NCI-H1417 treated with DMSO at 0.1 percent for 48 hours (cell line): ENCODE measurements at places on chromosomes 2 and 18.

DNA sequence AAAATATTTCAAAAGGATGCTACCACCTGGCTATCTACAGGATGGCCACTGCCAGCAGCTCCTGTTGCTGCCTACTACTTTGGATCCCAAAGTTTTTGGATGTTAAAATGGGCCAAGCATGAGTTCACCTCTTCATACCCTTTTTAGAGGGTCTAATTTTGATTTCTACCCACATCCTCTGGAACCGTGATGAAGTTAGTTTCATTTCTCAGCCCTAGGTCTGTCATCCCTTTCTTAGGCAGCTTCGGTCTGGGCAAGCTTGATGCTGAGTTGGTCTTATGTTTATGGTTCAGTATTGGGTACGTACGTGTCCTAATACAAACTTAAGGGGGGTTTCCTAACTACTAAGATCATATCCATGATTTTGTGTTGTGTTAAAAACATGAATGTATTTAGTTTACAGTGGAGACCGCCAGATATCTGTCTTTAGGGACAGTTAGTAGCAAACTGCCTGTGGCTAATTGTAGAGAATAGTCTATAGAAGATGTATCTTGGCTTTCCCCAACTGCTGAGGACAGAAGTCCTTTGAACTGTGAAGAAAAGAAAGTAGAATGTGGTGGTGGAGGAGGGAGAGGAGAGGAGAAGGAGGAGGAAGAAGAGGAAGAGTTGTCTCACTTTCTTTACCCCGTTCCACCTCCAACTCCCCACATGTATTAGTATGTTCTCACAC is 184.9 kb downstream of the UBE2E3 start:
- no peak for DNase-seq

GRCh38 chr2:68357605-68358337 is 7.3 kb upstream of the PLEK start:
- DNase-seq: peak; percentile 5

DNA sequence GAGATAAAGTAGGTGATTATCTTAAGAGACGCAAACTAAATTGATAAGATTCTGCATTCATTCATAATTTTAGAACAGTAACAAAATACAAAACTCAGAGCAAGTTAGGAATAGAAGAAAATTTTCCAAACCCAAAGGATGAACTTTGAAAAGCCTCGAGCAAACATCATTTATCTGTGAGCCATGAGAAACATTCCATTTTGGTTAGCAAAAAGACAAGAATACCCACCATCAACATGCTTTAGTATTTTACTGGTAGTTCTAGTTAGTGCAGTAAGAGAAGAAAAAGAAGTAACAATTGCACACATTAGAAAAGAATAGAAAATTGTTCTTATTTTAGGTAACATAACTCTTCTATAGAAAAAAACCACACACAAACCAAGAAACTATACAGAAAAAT is 291.3 kb upstream of the TCF4 start:
- DNase-seq: no peak

- DNase-seq: no peak
Measured at GRCh38 chr2:144421606-144422510, 98.1 kb downstream of the ZEB2 start.

- DNase-seq: no peak
Measured at GRCh38 chr2:209471037-209471436, 47.2 kb downstream of the MAP2 start.

DNA sequence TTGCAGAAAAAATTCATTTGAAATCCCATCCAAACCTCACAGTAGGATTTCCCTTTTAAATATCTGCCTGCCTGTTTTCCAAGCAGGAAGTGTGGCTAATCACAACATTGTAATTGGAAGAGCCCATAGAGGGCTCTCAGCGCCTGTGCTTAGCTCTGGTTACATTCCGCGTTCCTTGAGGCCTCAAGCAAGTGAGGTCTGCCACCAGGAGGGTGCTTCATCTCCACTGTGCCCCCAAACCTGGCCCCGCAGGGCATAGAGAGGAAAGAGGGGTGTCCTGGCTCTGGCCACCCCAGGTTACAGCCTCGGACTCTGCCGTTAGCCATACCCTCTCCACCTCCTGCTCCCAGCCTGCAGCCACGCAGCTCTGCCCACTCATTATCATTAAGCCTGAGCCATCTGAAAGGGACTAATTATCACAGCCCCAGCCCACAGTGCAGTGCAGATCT is 214.8 kb downstream of the SP3 start:
- DNase-seq: no peak

DNA sequence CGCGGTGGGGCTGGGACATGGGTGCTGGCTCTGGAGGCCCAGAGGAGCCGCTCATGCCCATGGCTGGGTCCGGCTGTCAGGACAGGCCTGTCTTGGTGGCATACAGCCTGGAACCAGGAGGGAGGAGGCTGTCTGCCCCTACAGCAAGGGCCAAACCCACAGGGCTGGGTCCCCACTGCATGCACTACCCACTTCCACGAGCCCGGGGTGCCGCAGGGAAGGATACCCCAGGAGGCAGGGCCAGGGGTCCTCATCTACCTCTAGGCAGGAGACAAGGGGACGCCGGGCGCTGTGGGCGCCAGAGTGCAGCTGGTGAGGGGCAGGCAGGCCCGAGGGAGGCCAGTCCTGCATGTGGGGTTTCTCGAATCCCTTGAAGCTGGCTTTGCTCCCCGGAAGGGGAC is 95.1 kb upstream of the GPC1 start:
- DNase-seq: no peak

DNA sequence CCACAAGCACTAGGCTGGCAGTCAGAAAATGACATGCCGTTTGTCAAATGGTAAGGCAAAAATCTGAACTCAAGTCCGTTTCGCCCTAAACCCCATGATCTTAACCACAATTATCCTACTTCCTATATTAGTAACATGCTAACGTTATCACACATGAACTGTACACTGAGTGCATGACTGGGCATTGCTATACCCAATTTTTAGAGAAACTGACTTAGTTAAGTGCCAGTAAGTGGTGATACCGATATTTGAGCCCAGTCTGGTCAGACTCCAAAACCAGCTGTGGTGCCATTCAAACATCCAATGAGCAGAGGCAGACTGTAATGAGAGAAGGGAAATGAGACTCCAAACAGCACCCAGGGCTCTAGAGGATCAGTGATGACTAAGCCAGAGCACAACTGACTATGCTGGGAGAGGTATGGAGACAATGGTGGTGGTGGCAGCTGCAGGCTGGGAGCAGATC is 311.7 kb upstream of the PKDCC start:
- DNase-seq: no peak

- DNase-seq: no peak
Measured at GRCh38 chr2:150526827-150527226, 39.4 kb upstream of the RND3 start.

GRCh38 chr2:120177001-120177621 is 46.1 kb downstream of the TMEM185B start:
- no peak for DNase-seq
